ENCODE measurements at places on chromosomes 5 and 9.
A peak's percentile ranks its signal among the peaks of the same experiment; 100 is the strongest.

DNA sequence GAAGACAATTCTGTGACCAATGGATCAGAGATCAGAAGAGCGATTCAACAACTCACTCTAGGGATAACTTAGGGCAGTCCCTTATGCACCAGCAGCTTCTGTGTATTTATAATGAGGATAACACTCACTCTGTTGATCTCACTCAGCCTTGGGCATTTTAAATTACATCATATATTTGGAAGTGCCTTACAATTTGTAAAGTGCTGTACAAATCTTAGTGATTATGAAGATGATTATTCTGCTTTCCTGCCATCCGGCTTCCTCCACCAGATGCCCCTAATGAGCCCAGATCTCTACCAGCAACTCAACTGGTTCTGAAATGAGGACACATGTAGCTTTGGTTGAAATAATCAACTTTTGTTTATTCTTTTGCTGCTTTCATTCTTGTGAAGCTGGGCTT is 105.3 kb downstream of the PCSK1 start:
- no peak for DNase-seq

DNA sequence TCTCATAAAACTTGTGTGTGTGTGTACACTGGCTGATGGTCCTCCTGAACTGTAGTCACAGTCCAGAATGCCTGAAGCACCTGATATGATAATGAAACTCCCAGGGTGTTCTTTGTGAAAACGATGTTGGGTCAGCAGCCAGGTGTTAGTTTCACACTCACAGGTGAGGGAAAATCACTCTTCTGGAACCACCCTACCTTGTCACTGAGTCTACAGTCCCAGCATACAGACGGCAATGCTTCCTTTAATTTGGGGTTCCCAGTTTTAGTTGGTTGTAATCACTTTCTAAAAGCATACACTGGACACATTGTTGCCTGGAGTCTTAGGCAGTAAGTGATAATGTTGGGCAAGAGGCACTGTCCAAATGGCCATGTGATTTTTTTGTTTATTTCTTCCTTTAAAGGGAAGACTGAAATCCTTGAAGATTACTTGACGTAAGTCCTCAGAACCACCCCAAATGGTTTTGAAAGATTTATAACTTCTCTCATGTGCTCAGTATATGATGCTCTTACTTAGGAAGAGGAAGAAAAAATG is 18.2 kb upstream of the MGAT1 start:
- DNase-seq: no peak

GRCh38 chr5:73096239-73096575 is 24.2 kb upstream of the TMEM171 start:
- no peak for DNase-seq

GRCh38 chr9:5909976-5910375 is 19.3 kb downstream of the MLANA start:
- no peak for DNase-seq

DNA sequence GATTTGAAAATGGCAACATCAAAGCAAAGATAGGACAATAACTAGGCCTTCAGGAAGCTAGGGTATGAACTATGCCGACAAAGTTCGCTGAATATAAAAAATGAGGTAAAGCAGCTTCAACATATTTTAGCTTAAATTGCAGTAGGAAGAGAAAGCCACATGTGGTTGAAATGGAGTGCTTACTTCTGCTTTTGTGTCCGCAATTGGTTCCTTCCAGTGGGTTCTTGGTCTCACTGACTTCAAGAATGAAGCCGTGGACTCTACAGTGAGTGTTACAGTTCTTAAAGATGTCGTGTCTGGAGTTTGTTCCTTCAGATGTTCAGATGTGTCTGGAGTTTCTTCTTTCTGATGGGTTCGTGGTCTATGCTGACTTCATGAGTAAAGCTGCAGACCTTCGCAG is 95.2 kb downstream of the APTX start:
- no peak for DNase-seq

DNA sequence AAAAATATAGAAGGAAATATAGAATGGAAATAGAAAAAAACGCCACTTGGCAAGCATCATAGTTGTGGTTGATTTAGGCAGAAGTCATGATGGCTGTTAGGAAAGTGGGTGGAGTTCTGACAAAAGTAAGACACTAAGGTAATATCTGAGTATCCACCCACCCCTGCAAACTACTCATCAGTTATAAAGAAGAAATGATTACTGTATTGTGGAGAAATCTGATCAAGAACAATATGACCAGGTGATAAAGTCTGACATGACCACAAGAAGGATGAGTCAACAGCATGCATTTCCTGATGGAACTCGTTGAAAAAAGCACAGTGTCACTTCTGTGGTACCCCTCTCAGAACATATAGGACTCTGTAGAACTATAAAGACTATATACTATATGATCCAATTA is 343.4 kb upstream of the PAPPA start:
- no peak for DNase-seq

- DNase-seq: no peak
Observed at GRCh38 chr5:109325456-109325855, 84.3 kb downstream of the PJA2 start.

- DNase-seq: no peak
Observed at GRCh38 chr5:1652873-1653697, 129.3 kb upstream of the LPCAT1 start.

DNA sequence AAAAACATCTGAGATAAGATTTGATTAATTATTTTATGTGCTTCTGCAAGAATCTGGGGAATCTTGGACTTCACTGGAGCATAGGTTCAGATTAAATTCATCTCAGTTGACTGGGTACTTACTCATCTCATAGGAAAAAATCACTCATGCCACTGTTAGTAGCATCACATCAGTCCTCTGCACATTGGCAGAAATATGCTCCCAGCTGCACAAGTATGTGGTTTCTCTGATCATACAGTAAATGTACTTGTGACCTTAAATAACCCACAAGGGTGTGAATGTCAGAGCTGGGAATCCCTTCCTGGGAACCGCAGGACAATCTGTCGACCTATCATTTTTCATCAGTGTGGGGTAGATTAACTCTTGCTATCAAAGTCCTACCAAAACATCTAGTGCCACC is 203.7 kb upstream of the SLC24A2 start:
- DNase-seq: no peak

DNA sequence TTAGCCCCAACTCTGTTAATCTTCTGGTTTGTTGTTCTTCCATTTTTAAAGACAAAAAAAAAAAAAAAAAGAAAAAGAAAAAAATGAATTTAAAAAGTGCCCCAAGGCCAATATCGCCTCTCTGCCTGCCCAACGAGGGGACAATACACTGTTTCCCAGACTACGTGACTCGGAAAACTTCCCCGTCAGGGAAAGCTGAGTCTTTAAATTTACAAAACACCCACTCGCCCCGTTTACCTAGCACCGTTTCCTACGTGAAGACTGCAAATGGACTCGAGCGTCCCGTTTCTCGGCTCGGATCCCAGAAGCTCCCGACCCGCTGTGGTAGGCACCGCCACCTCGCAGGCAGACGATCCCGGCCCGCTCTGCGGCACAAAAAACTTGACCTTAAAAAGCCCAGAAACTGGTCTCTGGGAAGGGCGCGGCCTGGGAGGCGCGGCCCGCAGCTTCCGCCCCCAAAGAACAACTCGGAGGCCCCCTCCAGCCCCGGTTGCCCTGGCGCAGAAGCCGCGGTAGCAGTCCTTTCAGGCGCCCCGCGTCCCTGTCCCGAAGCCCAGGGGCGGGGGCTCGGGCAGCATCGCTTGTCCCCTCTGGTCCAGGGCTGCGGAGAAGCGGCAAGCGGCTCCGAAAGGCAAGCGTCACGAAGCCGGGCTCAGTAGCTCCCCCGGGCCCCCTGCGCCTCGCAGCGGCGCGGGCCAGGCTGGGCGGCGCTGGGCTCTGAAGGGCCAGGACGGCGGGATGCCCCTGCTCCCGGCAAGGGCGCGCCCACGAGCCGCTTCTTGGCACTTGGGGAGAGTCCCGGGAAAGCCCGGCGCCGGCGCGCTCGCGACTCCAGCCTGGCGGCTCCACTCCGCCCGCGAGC is at the start of gene GCNT4:
GCNT4 (minus strand) TSS at position 367 of the 862 bp plus-strand sequence. CDS start 22,521 bp downstream, outside the sequence.
- DNase-seq: peak; percentile 68

GRCh38 chr5:39826051-39826450 is 401.3 kb upstream of the DAB2 start:
- no peak for DNase-seq

All from left ventricle myocardium superior (tissue), 1 donor.